ENCODE measurements at places on chromosomes 16 and 17.
A peak's percentile ranks its signal among the peaks of the same experiment; 100 is the strongest.

- DNase-seq: no peak
These were observed 88.8 kb downstream of the ZDHHC7 start for GRCh38 chr16:84922351-84923120.

GRCh38 chr17:37833237-37833859 lies 88.5 kb upstream of the HNF1B start:
- no peak for DNase-seq

DNA sequence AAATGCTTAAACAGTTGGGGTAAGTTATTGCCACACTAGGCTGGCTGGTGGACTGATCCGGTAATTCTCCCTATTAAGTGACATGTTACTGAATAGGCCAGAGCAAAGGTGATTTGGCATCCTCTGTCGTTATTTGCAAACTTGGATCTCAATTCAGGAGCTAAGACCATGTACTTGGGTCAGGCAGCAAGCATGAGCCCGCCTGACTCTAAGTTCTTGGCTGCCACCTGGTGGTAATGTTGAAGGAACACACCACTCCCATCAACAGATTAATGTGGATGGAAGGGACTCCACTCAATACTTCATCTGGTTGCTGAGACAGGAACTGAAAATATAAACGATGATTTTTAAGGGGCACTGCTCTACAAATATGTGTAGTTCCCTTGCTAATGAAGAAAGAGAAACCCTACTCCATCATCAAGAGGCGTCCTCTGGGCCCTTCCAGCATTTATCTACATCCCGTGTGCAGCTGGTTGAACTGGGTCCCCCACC lies 70.8 kb downstream of the EMP2 start:
- DNase-seq: peak; percentile 48

DNA sequence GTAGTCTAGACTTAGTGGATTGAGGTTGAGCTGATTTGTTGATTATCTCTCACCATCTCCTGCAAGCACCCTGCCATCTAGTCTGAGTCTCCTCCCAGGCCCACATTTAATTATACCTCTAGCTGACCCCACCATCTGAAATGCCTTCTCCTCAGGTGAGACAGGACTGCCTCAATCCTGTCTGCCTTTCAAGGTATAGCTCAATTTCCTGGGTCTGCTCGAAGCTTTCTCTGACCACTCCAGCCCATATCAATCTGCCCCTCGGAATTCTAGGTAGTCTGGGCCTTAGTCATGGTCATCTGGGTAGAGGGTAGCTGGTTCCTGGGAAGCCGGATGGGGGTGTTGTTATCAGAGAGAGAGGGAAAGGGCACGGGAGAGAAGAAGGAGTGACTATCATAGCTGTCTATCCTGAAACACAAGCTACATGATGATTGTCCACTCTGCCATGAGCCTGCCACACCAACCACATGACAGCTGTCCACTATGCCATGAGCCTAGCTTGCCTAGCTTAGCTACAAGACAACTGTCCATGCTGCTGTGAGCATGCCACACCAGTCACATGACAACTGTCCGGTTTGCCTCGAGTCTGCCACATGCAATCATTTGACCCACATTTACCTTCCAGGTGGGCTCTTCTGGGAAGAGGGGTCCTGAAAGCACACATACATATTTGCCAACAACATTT lies 34.4 kb downstream of the LYRM9 start:
- no peak for DNase-seq

GRCh38 chr17:18318117-18318516 lies 3.0 kb downstream of the SMCR8 start:
- no peak for DNase-seq

DNA sequence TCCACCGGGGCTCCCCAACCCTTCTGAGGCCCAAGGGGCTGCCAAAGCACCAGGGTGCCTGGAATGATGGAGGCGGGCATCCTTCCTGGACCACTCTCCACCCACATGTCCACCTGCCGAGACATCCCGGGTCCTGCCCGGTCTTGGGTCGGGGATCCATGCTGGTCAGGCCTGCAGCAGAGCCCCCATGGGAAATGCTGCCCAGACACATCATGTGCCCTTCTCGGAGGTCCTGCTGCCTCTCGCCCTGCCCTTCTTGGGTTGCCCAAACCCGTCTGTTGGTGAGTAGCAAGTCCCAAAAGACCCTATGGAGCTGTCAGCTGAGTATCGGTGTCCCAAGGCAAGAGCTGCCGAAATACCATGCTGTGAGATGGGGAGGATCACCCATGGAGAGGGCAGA lies 14.8 kb upstream of the GAA start:
- DNase-seq: no peak

DNA sequence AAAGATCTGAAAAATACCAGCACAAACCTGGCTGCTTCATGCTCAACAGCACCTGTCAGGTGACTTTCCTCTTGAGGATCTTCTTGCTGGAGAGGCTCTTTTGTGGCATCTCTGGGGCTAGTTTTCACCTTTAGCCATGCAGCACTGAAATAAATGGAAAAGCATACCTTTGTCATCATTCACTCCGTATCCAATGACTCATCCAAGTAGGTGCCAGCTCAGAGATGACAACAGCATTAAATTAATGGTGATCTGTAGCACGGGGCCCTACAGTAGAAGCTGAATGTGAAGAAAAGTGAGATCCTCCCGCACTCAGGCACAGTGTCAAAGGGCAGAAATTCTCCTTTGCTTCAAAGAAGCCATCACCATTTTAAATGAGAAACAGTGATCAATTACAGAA lies 32.2 kb downstream of the KIAA0753 start:
- no peak for DNase-seq

GRCh38 chr17:11645426-11645825 lies 47.2 kb downstream of the DNAH9 start:
- DNase-seq: no peak

GRCh38 chr16:62041401-62041800 lies 5.2 kb upstream of the CDH8 start:
- peak; percentile 18 for DNase-seq

GRCh38 chr17:74343526-74344284 lies 17.7 kb downstream of the KIF19 start:
- DNase-seq: no peak

Data from fibroblast of skin of left quadriceps (primary cell).